ENCODE measurements at places on chromosomes 11 and 22. TPM values are rescaled to one million over a fixed set of nuclear protein-coding genes. Genes with fewer than 3 reads are reported as not detected.

GRCh38 chr11:125685228-125685627, 4.6 kb upstream of the ACRV1 start:
- DNase-seq, result no peak

DNA sequence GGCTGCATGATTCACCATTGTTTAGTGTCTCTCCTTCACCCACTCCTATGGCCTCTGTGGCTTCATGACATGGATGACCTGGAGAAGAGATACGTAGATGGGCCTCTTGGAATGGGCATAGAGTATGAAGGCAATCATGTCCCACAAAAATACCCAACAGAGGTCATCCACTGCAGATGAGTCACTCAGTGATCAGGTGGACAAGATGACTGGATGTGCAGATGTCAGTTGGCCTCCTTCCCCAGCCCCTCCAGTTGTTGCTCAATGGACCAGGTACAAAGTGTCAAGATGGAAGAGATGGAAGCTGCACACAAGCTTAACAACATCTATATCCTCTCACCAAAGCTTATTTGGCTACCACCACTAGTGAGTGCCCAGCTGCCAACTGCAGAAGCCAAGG, 41.0 kb upstream of the CLPB start:
- DNase-seq, result no peak

DNA sequence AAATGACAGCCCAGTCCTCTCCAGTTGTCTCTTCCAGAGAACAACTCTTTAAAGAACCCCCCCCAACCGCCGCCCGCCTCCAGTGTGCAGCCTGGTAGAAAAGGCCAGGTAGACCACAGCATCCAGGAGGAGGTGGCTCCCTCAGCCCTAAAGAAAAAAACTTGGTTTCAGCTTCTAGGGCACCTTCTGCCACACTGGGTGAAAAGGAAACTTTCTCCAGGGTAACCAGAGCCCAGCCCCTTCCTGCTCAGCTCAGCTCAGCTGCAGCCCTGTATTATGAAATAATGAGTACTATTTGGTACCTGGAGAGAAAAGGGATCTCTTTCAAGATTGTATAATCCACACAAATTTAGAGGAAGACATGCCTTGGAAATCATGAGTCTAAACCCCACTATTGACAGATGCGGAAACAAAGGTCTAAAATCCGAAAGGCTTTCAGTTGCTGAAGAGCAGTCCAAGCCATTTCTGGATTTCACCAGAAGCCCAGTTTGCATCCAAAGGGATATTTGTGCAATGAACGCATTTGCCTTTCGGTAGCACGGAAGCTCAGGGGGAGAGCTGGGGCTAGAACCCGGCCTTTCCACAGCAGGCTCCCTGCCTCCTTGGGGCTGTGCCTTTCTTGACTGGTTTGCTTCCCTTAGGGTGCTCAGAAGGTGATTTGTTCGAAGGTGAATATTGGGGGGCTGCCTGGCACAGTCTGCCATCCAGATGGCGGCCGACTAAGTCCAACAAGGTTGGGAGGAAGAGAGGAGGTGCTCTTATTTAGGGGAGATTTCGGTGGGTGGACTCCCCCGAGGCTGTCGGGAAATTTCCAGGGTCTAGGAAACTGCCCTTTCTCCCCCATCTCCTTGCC, 3.3 kb downstream of the FXYD6 start:
- DNase-seq, result no peak

GRCh38 chr11:68379206-68379605, 66.8 kb downstream of the LRP5 start:
- DNase-seq, result no peak

LDHAL6A gene
- not detected for total RNA-seq

DNA sequence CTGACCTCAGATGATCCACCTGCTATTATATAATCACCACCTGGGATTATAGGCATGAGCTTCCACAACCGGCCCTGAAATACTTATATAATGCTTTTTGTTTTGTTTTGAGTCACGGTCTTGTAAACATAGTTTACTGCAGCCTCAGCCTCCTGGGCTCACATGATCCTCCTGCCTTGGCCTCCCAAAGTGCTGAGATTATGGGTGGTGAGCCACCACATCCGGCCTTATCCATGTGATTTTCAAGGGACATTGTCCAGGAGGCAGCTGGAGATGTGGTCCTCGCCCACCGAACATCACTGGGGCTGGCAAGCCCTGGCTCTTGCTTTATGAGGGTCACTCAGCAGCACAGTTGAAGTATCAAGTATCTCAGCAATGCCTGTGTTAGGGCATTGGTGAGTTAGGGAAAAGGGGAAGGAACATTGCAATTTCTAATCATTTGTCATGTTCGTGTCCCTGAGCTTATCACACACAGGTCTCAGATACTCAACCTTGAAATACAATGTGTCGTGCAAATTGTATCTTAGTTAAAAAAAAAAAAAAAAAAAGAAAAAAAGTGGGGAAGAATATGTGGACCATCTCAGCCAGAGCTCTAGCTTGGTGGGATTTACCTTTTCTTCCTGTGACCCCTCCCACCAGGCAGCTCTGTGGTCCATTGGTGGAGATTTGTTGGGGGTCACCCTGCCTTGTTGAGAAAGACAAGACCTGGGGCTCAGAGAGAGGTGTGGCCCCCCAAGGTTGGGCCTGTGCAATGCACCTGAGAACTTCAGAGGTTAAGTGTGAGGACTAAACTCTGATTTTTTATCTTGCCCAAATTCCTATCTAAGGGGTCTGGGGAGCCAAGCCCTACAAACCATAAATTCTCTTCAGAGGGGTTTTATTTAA, 40.4 kb upstream of the MAPK1 start:
- DNase-seq, result no peak

MMP13 gene
- total RNA-seq, result not detected

OR51B2 gene
- total RNA-seq, result not detected

DNA sequence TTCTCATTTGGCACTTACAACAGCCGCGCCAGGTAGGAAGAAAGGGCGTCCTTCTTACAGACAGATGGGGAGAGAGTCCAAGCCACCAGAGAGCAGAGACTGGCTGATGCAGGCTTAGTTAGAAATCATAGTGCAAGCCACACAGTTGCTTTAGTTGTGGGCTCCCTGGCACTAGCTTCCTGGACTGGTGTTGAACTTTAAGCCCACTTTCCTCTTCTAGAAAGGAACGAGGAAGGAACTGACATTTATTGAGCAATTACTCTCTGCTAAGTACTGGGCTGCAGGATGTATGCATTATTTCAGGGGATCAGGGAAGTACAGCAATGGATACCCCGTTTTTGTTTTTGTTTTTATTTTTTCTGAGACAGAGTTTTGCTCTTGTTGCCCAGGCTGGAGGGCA, 3.0 kb downstream of the BACE1 start:
- DNase-seq, result no peak

GRCh38 chr11:34027516-34028408, 23.8 kb upstream of the CAPRIN1 start:
- no peak for DNase-seq

DNA sequence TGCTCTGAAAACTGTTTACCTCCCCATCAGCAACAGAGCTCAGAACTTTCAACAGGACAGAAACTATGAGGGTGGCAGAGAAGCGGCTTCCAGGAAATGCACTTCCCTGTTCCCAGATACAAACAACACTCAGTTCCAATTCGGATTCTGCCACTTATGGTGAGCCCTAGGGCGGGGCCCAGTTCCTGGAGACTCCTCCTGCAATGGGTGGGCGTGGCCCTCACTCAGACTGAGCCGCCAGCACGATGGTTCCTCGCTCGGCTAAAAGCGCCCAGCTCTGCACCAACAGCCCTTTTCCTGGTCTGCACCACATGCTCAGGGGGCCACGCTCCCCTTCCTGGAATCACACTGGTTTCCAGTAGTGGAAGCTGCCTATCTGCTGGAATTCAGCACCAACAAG, 314.1 kb downstream of the CTTN start:
- DNase-seq, result peak; percentile 1

DNA sequence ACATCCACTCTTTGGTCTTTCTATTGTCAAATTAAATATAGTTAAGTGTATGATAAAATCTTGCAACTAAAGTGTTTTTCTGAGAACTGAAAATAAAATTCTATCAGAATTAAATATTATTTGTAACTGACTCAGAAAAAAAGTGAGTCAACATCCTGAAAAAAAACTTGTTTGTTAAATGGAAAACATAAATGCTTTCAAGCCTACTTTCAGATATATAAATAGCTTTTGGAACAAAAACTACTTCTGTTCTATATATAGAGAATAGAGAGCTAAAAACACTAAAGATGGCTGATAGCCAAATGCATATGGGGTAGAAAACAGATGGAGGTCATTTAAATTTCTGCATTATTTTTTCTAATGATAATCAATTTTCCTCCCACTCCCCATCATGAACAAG, 61.8 kb downstream of the PIK3C2A start:
- DNase-seq, result no peak

DNA sequence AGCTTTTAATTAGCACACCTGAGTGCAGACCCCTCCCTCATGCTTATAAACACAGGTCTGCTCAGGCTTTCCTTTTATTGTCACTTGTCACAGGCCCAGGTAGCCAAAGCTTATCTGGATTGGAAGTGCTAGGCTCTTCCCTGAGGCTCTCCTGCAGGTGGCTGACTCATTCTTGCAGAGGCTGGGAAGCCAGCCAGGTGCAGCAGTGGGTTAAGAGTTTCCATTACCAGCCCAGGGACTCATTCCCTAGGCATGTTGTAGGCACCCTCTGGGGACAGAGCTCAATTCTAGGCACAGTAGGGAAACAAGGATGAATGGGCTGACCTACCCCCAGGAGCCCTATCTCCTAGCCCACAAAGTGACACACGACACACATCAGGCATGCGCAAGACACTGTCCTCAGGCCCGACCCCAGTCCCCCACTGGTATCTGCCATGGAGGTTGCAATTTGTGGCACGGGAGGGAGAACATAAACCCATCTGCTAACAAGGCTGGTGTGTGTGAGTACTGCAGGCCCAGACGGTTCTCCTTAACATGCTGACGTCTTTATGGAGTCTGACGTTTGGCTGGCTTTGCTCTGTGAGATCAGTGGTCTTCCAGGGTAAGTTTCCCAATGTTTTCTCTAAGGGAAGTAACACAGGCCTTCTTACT, 94.2 kb downstream of the ABTB2 start:
- DNase-seq, result peak; percentile 84

- no peak for DNase-seq
Observed at GRCh38 chr11:11414996-11415395, 61.9 kb upstream of the CSNK2A3 start.

BAIAP2L2 gene
- 3.2 TPM for total RNA-seq

DNA sequence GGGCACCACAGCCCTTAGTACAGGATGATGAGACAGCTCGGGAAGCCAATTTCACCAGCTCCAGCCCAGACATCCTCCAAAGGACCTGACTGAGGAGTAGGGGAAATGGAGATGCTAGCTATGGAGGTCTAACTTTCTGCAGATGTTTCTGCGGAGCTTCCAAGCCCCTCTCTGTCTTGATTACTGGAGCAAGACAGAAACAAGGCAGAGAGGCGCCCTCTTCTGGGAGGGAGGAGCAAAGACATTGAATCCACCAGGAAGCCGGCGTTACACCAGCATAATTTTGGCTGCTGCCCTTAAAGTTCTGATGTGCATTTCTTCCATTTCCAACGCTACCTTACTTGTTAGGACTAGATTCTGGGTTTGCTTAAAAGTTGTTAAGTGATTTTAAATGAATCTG, 107.3 kb upstream of the HSD17B12 start:
- peak; percentile 13 for DNase-seq

DNA sequence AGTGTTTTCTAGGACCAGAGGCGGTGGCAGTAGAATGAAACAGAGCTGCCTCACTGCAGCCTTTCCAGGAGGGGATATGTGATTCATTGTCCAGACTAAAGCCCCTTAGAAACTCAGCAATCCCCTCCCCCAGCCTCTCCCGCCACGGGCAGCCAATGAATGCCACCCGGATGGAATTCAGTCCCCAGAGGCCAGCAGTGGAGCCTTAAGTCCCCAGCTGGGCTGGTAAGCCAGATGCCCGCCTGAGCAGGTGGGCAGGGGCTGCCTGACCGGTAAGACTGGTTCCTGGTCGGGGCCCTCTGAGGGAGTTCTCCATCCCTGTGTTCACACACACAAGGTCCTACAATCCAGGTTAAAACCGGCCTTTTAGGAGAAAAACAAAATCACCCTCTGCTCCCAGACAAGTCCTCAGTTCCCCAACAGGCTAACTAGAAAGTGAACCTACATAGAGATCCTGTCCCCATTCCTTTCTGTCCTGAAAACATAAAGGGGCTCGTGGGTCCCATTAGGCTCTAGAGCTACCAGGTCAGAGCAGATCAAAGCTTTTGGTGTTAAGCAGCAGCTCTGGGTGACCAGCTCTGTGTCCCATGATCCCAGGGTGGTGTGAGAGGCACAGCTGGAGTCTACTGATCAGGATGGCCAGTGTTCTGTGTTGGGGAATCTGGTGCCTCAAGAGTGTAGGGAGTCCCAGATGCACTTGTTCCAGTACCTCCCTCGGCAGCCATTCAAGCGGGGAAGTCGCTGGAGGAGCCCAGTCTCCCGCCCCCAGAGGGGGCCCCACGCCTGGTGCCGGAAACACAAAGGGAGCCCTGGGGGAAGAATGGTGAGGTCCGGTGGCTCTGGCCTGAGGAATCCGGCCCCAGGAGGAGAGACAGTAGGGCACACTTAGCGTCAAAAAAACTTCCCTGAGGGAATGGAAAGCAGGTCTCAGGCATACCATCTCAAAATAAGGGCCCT, 2.6 kb downstream of the PATZ1 start:
- no peak for DNase-seq

- no peak for DNase-seq
Observed at GRCh38 chr22:36362932-36363331, 24.8 kb downstream of the MYH9 start.

FGF19 gene
- not detected for total RNA-seq

CDKN1C gene
- total RNA-seq, result 4.2 TPM
